ENCODE measurements at places on chromosomes 12 and 14.

GRCh38 chr12:96462571-96463280, 26.7 kb upstream of the CFAP54 start:
- DNase-seq, result no peak

DNA sequence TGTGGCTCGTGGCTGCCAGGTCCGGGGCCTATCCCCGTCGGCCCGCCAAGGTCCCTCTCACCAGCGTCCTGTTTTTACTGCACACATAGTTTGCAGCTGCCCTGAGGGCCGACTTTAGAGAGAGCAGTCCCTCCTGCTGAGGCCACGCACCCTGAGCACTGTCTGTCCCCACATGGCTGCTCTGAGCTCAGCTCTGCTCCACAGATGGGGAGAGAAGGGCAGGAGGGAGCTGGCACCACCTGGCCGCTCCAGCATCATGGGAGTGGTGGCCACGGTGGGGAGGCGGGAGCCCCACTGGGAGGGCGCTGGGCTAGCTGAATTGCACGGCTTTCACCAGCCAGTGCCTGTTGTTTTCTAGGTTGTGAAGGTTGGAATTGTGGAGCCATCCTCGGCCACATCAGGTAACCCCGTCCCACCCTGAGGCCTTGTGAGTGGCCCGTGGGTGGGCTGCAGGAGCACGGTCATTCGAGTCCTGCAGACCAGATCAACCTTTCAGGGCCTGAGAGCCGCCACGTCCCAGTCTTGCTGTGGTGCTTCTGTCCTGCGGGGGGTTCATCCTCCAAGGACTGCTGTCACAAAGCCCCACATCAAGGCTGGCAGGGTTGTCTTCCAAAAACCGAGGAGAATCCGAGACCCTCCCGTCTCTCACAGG, 7.4 kb upstream of the TEX22 start:
- no peak for DNase-seq

DNA sequence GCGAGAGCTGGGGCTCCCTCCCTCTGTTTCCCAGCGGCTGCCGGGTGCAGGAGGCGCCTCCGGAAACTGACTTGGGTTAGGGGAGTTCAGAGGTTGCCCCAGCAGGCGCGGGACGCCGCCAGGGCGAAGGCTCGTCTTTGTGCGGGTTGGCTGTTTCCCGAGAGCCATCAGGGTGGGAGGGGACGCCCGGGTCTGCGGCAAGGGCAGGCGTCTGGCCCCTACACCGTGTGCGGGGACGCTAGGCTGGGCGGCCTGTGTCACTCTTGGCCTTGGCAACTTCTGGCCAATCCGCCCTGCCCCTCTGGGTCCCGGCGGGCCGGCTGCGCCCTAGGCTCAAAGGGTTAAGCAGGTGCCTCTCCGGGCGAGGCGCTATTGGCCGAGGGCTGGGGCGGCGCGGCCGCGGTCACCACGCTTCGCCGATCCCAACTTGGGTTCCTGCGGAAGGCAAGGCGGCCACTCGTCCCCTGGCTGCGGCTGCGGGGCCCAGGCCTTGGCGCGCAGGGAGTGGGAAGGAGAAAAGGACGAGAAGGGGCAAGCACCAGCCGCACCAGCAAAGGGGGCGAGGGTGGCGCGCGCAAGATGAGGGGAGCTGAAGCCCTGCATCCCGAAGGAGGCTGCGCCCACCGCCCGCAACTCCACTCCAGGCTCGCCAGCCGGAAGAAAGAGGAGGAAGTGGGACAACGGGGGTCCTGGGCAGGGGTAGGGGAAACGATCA, 5.6 kb upstream of the NPAS3 start:
- DNase-seq, result no peak

DNA sequence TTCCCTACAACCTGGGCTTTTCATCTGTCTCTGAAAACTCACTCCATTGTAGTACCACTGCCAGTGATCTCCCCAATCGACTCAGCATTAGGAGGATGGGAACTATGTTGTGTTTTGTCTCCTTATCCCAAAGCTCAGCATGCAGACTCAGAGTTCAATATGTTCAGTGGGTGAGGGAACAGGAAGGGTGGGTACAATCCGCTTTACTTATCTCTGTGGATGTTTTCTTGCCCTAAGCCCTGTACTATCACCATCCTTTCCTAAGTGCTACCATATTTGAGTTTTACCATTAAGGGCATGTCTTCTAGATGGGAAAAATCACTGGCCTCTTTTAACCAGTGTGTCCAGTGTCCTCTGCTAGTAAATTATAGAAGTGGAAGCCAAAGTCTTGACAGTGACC, 107.1 kb downstream of the PPM1H start:
- DNase-seq, result no peak

- DNase-seq, result no peak
Observed at GRCh38 chr12:69936214-69936731, 111.2 kb downstream of the MYRFL start.

- no peak for DNase-seq
Observed at GRCh38 chr14:94884616-94885230, 114.8 kb upstream of the GSC start.

DNA sequence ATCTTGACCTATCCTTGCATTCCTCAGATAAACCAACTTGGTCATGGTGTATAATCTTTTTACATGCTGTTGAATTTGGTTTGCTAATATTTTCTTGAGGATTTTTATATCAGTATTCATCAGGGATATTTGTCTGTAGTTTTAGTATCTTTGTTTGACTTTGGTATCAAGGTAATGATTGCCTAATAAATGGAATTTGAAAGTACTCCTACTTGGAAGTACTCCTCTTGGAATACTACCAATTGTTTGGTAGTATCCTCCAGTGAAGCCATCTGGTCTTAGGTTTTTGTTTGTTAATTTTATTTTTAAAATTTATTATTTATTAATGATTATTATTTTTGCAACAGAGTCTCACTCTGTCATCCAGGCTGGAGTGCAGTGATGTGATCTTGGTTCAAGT, 85.0 kb downstream of the ATF7IP start:
- no peak for DNase-seq

GRCh38 chr14:51889851-51890250, 29.4 kb downstream of the GNG2 start:
- no peak for DNase-seq

DNA sequence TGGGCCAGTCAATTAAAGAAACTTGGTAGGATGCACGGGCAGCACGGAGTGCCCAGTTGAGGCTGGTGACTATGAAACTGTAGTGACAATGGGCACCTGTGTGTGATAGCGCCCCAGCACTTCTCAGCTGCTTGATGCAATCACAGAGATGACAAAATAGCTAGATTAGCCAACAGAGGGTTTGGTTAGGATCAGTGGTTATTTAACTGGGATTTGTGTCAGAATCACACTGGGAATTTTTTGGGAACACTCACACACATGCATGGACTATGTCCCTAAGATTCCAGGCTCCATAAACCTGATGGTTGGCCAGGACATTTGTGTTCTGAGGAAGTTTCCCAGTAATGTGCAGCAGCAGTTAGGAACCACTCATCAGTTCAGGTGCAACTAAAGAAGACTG, 51.2 kb upstream of the DAAM1 start:
- no peak for DNase-seq

- no peak for DNase-seq
Observed at GRCh38 chr12:122969676-122970075, 3.4 kb upstream of the ABCB9 start.

- DNase-seq, result no peak
Observed at GRCh38 chr14:87877877-87878276, 115.1 kb downstream of the GALC start.

DNA sequence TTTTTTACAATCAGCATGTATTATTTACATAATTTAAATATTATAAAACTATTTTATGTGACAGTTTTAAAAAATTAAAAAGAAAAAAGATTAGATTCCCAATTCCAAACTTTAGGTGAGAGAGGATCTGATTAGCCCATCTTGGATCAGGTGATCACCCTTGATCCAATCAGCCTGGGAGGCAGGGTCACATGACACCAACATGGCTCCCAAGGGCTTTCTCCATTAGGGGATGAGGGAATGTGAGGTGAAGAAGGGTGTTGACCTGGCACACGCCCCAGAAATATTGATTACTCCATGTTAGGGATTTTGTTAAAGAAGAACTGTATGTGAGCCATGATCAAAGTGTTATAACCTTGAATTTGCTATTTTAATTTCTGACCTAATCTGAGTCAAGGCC, 225.4 kb downstream of the RBM19 start:
- no peak for DNase-seq

DNA sequence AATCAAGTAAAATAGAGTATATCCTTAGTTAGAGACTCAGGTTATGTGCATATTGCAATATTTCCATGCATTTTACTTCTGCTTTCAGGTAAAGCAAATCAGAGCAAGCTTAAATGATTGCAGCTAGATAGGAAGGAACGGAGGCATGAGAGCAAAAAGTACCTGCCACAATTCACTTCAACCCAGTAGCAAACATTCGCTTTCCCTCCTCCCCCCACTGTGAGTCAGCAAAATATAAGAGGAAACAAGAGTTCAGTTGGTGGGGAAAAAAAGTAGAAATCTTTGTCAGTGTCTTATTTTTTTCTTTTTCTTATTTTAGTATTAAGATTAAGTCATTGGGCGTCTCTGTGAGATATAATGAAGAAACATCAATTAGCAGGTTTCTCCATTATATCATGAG, 475.4 kb downstream of the NPAS3 start:
- no peak for DNase-seq

DNA sequence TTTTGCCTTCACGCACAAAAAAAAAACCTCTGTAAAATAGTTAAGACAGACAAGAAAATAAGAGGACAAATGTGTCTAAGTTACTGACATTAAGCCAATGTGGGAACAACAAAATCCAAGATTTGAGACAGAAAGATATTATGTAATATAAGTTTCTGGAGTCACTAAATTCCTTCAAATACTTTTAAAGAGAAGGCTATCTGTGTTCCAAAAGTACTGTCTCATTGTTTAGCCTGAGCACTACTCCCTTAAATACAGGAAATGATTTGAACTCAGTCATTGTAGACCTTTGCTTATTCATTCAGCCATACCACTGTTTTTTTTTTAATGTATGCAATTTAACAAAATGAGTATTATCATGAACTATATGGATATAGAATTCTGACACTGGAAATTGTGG, 82.7 kb upstream of the KITLG start:
- DNase-seq, result no peak
